Esophagus squamous epithelium (tissue), 5 donors: ENCODE measurements at places on chromosomes 2 and 18.

GRCh38 chr18:11980163-11980493 is 1.2 kb upstream of the IMPA2 start:
- peak overlapping the region; percentile 69 for H3K4me3 ChIP-seq
- peaks cover 16% of the 10 kb centered on the region for H3K4me1 ChIP-seq
- no peak for DNase-seq
- peak overlapping the region; percentile 99 for H3K27ac ChIP-seq

DNA sequence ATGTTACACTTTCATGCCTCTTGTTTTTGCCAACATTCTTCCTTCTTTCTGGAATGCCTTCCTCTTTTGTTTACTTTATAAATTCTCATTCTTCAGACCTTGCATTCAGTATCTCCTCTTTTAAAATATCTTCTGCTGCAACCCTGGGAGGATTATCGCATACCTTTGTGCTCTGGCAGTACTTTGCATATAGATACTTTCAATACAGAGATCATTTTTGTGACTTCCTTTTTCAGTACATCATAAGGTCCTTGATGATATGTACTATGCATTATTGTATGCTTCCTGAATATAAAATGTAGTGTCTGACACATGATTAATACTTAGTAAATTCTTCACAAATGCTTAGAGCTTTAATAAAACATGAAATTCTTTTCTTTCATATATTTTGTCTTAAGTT is 538.7 kb downstream of the TRIB2 start:
- no peaks in the 10 kb centered on the region for H3K4me1 ChIP-seq
- H3K36me3 ChIP-seq = no peaks in the 10 kb centered on the region
- H3K27me3 ChIP-seq = no peaks in the 10 kb centered on the region
- H3K27ac ChIP-seq = no peak overlapping the region

GRCh38 chr18:11762429-11762828 is 73.4 kb downstream of the GNAL start:
- H3K27me3 ChIP-seq = no peaks in the 10 kb centered on the region
- H3K4me3 ChIP-seq = no peak overlapping the region
- no peaks in the 10 kb centered on the region for H3K36me3 ChIP-seq
- DNase-seq = no peak

- H3K4me1 ChIP-seq = peaks cover under 1% of the 10 kb centered on the region
- no peaks in the 10 kb centered on the region for H3K36me3 ChIP-seq
- H3K27me3 ChIP-seq = no peaks in the 10 kb centered on the region
- no peak overlapping the region for H3K4me3 ChIP-seq
- no peak for DNase-seq
- H3K27ac ChIP-seq = peak overlapping the region; percentile 34
Measured at GRCh38 chr18:63339920-63340484, 20.4 kb upstream of the BCL2 start.

- H3K4me1 ChIP-seq = no peaks in the 10 kb centered on the region
- H3K4me3 ChIP-seq = no peak overlapping the region
- no peak overlapping the region for H3K27ac ChIP-seq
- no peak for DNase-seq
- no peaks in the 10 kb centered on the region for H3K36me3 ChIP-seq
- no peaks in the 10 kb centered on the region for H3K27me3 ChIP-seq
Measured at GRCh38 chr18:49747876-49748275, 65.5 kb downstream of the ACAA2 start.

- peaks cover 45% of the 10 kb centered on the region for H3K4me1 ChIP-seq
- no peak for DNase-seq
- H3K36me3 ChIP-seq = no peaks in the 10 kb centered on the region
Measured at GRCh38 chr2:85468096-85468703, 49.7 kb downstream of the SH2D6 start.

DNA sequence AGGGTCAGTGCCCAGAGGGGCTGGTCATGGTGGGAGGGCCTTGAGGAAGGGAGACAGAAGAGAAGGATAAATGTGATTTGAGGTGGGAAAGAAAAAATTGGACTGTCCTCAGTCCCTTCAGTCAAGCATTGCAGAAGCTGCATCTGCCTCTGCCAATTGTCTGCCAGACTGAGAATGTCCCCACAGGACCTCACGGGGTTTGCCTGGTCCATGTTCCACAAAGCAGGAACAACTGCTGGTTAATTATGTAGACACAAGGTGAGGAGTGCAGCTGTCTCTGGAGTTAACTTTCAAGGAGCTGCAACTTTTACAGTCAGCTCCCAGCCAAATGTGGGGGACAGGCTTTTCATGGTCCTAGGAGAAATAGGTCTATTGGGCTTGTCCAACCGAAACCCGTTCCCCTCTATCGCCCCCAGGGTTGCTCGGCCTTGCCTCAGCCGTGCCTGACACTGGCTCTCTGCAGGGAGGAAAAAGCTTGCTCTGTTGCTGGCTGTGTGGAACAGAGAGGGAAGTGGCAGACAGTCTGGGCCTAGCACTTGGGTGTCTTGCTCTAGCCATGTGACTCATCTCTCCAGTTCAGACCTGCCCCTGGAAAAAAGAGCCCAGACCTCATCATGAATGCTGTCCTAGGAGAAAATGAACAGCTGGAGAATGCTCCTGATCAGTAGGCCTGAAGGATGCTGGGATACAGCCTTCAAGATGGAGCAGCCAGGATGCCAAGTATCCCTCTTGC is 31.1 kb upstream of the PAX8 start:
- peak overlapping the region; percentile 39 for H3K27ac ChIP-seq
- no peak for DNase-seq
- H3K36me3 ChIP-seq = no peaks in the 10 kb centered on the region
- no peak overlapping the region for H3K4me3 ChIP-seq
- no peaks in the 10 kb centered on the region for H3K27me3 ChIP-seq

- H3K4me1 ChIP-seq = peaks cover 10% of the 10 kb centered on the region
- H3K27ac ChIP-seq = no peak overlapping the region
- DNase-seq = no peak
- no peak overlapping the region for H3K4me3 ChIP-seq
- H3K27me3 ChIP-seq = no peaks in the 10 kb centered on the region
Measured at GRCh38 chr2:120899771-120900170, 164.1 kb downstream of the GLI2 start.

GRCh38 chr18:79855147-79855933 is 57.6 kb downstream of the KCNG2 start:
- no peak for DNase-seq
- H3K36me3 ChIP-seq = no peaks in the 10 kb centered on the region
- H3K4me1 ChIP-seq = no peaks in the 10 kb centered on the region
- peaks cover 42% of the 10 kb centered on the region for H3K27me3 ChIP-seq
- no peak overlapping the region for H3K4me3 ChIP-seq

DNA sequence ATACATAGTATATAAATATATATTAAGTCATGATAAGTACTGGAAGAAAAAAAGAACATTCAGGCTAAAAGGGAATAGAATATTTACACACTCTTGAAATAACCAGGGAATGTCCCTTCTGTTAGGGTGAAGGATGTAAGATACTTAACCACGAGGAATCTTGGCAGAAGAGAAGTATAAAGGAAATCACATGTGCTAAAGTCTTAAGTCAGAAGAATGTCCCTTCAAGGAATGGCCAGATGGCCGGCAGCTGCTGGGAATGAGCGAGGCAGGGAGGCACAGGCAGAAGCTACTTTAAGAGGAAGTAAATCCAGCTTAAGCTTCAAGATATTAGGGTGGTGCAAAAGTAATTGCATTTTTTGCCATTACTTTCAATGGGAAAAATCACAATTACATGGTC is 5.5 kb downstream of the CCDC102B start:
- H3K4me3 ChIP-seq = no peak overlapping the region
- DNase-seq = no peak
- H3K27me3 ChIP-seq = no peaks in the 10 kb centered on the region
- H3K36me3 ChIP-seq = no peaks in the 10 kb centered on the region
- H3K4me1 ChIP-seq = no peaks in the 10 kb centered on the region
- H3K27ac ChIP-seq = peak overlapping the region; percentile 11
